Left colon (tissue), 2 donors: ENCODE measurements at places on chromosomes 6 and 20.
A peak's percentile ranks its signal among the peaks of the same experiment; 100 is the strongest.

- DNase-seq, result no peak
Observed at GRCh38 chr6:106181664-106182418, 95.7 kb downstream of the PRDM1 start.

GRCh38 chr6:9515633-9516606, 899.0 kb downstream of the TFAP2A start:
- no peak for DNase-seq

DNA sequence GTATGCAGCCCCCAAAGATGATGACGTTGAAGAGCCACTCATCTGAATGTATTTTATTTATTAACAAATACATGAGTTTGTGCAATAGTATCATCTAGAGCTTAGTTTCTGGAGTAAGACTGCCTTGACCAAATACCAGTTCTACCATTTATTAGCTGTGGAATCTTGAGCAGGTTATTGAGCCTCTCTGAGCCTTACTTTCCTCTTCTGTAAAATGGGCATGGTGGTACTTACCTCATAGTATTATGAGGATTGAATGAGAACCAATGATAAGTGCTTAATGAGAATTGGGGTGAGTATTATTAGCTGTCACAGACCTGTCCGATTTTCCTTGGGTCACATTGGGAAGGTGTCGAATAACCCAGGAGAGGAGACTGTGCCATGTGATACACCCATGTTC, 164.2 kb upstream of the RNF24 start:
- DNase-seq, result no peak

- no peak for DNase-seq
Observed at GRCh38 chr6:118553132-118553531, 5.0 kb downstream of the PLN start.

GRCh38 chr6:139855671-139856311, 481.3 kb upstream of the CITED2 start:
- DNase-seq, result no peak

- no peak for DNase-seq
Observed at GRCh38 chr6:111606620-111607115, 990 bp upstream of the TRAF3IP2 start.

DNA sequence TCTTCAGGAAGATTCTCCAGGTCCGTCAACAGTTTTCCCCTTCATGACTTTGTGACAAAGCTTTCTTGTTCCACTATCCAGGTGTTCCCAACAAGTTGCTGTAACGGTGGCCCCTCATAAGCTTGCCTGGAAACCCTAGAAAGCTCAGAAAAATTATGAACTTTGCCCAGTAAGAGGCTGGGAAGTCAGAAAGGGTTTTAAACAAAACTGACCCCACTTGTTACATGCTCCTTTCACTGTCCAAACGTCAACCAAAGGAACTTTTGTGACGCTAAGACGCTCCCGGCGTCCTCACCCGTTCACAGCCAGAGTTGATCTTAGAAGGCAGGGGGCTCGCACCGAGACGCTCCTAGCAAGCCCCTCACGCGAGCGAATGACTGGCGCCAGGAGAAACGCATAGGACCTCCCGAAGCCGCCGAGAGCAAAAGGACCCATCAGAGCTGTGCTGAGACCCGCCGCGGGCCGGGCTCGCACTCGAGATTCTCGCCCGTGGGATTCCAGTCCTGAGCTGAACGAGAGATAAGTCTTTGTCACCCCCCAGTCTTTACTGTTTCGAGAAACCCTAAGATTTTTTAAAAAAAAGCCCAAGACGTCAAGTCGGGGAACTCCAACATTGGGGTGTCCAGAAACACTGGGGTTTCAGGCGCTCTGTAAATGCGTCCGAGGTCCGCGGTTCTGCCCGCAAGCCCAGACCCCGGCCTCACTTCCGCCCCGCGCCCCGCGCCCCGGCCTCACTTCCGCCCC, 544 bp upstream of the ACAT2 start:
- peak; percentile 35 for DNase-seq

DNA sequence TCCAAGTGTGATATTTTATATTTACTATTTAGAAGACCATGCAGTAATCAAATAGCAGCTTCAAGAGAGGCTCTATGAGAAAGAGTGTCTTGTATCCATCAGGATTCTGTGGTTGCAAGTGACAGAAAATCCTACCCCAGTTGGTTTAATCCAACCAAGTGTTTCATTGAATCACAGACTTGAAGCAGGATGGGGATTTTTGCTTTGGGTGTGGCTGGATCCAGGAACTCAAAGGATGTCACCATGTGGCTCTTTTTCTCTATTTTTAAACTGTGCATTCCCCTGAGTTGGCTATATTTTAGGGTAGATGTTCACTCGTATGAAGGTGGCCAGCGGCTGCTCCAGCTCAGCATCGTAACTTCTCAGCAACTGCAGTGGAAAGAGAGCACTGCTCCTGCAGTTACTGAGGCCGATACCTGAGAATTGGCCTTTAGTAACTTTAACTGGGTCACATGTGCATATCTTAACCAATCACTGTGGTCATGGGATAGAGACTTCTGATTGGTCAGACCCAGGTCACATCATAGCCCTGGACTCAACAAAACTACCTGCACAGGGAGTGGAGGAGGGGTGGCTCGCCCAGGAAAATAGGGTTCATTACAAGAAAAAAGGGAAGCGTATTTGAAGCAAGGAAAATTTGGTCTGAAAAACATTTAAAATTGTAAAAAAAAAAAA, 396.1 kb upstream of the SULF2 start:
- no peak for DNase-seq
